Ovary (tissue), 10 donors: ENCODE measurements at places on chromosomes 7 and 10.

- DNase-seq, result no peak
These were observed 127.6 kb downstream of the DNAJB9 start for GRCh38 chr7:108697254-108697653.

DNA sequence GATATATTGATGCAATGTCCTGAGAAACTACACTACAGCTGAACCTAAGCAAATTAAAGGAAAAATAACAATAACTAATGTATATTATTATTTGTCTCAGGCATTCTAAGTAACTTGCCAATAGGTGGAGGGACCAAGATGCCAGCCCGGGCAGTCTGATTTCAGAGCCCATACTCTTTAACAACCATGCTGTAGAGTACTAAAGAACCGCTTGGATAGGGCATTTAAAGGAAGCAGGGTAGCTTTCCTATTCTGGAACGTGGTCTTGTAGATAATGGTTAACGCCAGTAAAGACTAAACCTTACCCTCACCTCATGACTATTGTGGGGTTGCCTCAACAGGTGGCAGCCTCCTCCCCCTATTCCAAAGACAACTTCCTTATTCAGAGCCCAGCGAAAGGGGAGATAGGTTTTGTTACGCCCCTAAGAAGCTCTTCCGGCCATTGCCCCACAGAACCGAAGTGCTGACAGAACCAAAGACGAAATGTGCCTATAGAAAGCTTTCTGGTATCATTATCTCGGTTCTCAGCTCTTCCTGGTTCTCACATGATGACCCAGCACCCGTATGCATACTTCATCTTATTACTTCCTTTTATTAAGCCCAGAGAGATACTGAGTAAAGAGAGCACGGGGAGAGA lies 707 bp upstream of the C1GALT1 start:
- DNase-seq, result peak; percentile 25

- DNase-seq, result no peak
These were observed 58.1 kb downstream of the FHIP2A start for GRCh38 chr10:114879541-114880158.

DNA sequence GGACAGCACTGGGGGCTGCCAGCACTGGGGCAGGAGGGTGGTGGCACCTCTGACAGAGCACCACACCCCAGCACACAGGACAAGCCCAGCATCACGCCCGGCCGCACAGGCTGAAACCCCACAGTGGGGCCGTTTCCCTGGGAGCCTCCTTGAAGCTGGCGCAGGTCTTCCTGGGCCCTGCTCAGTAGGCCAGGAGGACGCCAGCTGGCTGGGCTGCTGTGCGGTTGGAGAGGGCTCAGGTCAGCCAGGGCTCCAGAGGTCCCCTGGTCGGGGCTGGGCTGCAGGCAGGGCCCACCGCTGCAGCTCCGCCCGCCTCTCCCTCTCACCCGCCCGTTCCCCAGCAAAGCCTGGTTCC lies 137.3 kb downstream of the TCERG1L start:
- DNase-seq, result no peak

DNA sequence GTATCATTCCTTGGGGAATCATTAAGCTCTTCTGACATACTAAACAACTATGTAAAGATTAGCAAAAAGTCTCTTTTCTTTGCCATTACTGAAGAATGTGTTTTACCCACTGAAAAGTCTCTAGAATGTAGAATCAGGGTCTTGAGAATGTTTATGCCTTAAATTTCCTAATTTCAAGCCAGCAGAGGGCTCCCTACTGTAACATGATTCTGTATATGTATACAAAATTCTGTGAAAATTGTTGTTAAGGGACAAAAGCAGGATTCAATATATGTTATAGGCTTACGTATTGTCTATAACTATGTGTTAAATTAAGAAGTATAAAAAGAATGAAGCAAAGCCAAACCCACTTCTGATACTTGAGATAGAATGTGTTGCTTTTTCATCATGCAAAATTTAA lies 296.9 kb upstream of the DGKB start:
- no peak for DNase-seq

DNA sequence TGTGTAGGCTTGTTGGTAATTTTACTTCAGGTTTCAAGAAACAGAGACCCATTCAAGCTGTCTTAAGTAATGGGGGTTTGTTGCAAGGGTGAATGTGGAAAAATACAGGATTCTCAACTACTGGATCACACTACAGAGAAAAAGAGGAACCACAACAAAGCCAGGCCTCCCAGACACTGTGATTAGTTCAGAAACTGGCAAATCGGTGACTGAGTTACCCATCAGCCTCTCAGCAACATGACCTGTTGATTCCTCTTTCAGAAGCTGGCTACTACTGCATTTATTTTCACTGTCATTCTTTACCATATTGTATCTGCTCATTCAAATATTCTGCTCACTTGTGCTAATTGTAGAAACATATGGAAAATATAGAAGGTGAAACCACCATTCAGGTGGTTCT lies 16.0 kb downstream of the CCDC71L start:
- no peak for DNase-seq

GRCh38 chr10:119468542-119469324 lies 73.8 kb downstream of the RGS10 start:
- no peak for DNase-seq

DNA sequence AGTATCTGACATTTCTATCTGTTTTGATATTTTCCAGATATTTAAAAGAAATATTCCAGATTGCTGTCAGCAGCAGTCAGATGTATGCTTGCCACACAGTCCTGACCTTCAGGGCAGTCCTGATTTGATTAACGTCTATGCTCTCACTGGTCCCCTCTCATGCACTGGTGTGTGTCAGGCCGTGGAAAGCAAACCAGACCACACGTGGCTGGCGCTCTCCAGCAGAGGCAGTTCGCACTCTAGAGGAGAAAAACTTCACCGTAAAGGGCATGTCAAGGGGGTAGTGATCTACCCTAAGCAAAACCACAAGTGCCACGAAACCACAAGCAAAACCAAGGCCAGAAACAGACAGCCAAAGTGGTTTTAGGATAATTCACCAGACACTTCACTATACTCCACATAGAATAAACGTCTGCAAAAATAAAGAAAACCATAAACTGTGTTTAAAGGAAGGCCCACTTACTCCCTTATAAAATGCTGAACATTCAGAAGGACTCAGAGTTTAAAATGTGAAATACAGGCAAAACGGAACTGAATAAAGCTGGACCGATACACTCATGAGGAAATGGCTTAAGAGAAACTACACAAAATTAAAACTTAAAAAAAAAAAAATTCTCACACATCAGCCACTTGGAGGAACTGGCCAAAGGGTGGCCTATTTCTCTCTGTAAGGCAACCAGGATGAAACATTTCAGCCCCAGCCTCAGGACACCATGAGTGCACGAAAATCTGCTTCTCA lies 26.4 kb downstream of the PARP12 start:
- no peak for DNase-seq

- DNase-seq, result no peak
These were observed 46.1 kb upstream of the PPP2R2D start for GRCh38 chr10:131854579-131855335.

DNA sequence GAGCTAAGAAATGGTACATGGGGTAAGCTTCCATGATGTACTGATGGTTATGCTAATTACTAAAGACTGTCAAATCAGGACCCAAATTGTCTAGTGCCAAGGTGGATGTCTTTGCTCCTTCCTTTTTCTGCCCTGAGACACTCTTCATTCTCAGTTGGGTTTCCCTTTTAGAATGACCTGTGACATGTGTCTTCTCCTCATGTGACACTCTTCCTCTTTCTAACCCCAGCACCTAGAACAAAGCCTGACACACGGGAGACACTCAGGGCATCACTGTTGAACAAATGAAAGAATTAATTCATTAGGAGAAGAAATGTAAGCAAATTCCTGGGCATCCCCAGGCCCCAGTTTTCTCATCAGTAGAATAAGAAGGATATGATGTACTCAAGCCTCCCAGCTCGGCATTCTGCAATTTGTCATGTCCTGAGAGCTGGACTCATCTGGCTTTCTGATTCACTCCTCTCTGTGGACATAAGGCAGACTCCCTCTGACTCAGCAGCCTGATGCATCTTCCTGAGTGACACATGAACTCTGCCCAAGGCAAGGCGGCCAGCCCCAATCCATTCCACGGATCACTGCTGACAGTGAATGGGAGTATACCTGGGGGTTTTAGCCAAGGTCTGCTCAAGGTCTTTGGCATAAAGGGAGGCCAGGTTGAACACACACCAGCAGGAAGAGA lies 473.8 kb downstream of the KCNMA1 start:
- DNase-seq, result no peak

GRCh38 chr7:14179781-14180180 lies 190.3 kb upstream of the ETV1 start:
- no peak for DNase-seq

DNA sequence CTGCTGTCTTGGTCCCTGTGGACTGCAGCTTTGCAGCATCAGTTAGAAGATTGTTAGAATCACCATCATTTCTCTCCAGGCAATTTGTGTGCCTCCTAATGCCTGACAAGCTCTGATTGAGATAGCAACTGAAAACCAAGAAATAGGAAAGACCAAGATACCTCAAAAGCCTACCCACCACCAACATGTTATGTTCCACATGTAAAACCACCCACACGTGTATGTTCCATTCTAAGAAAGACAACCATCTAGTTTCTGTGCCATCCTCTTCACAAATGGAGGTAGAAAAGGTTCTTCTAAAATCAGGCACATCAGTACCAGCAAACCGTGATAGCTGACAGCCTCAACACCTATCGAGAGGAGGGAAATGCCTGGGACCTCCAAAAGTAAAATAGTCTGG lies 46.9 kb downstream of the TASOR2 start:
- DNase-seq, result no peak

DNA sequence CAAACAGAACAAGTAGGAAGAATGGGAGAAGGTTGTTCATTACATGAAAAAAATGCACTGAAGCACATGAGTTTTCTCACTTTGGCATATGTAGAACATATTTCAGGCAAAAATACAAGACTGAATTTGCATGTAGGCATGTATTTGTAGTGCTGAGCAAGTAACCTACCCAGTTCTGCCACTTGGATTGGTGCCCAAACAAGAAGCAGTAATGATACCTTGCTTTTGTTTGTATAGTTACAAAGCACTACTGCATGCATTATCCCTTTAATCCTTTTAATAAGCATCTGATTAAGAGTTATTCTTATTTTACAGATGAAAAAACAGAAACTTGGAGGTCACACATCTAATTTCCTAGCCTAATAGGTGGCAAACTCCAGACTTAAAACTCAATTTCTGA lies 23.1 kb upstream of the CTTNBP2 start:
- DNase-seq, result no peak

GRCh38 chr7:128076796-128077271 lies 45.6 kb upstream of the LRRC4 start:
- peak; percentile 65 for DNase-seq

GRCh38 chr7:31017032-31017675 lies 35.0 kb upstream of the ADCYAP1R1 start:
- DNase-seq, result no peak

GRCh38 chr10:986137-986825 lies 2.0 kb upstream of the GTPBP4 start:
- no peak for DNase-seq
